ENCODE measurements at places on chromosomes 6 and 20.

DNA sequence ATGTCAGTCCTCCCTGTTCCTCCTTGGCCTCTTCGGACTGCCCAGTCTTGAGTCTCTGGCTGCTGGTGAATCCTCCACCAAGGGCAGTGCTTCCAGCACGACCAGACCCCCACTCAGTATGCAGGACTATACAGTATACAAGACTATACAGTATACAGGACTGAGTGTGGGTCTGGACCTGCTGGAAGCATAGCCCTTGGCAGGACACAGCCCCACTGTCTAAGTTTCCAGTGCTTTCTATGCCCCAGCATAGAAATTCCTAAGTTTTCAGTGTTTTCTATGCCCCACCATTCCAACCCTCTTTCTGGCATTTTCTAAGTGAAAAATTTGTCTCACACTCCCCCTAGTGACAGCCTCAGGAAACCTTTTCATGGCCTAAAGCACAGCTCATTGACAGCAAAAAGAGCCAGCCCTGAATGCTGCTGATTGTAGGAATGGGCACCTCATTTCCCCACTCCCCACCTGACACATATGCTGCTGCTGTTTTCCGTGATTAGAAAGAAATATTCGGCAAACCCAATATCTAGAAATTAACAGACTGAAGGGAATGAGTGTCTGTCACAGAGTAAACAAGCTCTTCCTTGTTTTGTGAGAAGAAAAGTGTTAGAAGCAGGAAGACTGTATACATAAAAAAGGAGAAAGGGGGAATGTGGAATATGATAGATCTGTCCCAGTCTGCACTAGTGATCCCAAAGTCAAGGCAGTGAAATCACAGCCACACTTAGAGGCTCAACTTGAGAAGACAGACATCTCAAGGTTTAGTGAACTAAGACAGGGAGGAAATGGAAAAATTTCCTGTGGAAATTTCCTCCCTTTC lies 206.9 kb downstream of the IBTK start:
- DNase-seq, result peak; percentile 48

- no peak for DNase-seq
These were observed 96.9 kb downstream of the MBOAT1 start for GRCh38 chr6:20115246-20115980.

DNA sequence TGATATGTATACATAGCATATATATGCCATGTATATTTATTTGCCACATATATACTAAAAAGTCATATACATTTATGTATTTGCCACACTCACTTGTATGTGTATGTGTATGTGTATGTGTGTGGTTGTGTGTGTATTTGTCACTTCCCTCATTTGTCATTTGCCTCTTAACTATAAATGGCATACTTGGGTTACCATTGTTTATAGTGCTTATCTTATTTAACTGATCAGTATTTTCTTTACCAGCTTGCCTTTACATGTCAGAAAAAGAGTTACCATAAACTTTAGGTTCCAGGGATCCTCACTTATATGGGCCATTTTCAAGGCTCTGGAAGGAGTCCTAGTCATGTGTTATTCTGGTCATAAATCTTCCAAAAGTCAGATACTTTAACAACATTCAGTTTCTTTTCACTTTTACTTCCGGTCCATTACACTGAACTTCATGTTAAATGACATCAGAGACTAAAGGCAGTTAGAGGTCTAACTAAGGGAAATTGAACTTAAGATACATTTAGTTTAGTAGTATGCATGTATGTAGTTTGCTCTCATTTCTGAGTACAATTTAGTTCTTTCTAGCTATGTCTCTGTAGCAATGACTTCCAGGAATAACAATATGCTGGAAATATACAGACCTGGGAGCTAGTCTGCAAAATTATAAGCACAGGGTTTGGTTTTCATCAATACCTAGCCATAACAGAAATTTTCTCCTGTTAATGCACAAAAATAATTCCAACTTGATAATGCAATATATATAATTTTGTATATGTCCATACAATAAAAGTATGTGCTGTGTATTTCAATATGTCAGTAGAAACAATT lies 33.7 kb upstream of the HIVEP1 start:
- DNase-seq, result no peak

DNA sequence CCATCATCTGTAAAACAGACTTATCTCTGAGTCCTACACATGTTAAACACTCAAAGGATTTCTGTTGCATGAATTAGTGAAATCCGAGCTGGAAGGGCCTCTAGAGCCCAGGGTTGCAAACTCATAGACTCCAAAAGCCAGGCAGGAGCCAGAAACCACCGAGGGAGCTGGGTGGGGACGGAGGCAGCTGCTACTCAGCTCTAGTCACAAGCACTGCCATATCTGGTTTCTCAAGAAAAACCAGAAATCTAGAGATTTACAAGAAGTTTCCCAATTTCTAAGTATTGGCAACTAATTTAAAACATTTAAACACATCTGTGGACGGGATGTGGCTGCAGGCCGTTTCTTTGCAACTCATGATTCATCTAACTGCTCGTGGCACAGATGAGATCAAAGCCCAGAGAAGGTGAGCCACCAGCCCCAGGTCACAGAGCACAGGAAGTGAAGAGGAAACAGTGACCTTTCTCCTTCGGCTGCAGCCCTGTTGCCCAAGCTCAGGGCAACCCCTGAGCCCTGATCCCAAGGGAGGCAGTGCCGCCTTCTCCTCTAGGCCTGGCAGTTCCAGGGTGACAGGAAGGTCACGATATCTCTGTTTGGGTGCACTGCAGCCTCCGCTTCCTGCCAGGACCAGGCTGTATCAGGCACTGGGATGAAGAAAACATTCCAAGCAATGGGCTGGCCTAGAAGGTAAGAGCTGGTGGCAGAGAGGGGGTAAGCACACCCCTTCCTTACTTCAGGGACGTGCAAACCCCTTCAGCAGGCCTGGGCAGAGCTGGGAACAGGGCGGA lies 26.4 kb upstream of the PTGIS start:
- no peak for DNase-seq

DNA sequence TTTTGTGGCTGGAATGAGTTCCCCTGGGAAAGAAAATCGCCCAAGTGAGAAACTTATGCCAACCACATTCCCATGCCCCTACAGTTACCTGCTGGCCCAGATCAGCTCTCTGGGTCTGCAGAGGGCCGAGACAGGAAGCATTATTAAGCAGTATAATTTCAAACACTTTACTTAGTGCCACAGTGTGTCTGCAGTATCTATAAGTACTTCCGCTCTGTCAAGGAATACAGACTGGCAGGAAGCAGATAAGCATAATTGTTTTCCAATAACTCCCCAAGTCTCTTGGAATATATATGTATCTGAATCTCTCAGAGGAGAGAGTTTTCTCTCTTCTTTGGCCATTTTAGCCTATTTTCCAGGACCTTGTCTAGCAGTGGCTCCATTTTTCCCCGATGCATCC lies 24.9 kb downstream of the SAYSD1 start:
- no peak for DNase-seq

DNA sequence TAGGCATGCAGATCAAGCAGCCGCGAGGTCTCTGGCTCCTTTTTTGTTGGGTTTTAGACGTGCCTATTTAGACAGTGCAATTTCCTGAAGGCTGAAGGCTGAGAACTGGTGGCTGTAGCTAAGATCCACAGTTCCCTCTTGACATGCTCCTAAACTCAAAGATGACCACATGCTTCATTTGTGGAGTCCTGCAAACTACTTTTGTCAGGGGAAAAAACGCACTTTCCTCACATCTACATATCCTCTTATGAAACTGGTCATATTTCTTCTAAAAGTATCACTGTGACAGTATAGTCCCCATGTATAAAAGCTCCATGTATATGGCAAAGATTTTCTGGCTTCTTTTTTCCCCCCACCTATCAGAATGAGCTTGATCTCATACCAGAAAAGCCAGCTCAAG lies 30.7 kb downstream of the LYRM4 start:
- DNase-seq, result no peak

DNA sequence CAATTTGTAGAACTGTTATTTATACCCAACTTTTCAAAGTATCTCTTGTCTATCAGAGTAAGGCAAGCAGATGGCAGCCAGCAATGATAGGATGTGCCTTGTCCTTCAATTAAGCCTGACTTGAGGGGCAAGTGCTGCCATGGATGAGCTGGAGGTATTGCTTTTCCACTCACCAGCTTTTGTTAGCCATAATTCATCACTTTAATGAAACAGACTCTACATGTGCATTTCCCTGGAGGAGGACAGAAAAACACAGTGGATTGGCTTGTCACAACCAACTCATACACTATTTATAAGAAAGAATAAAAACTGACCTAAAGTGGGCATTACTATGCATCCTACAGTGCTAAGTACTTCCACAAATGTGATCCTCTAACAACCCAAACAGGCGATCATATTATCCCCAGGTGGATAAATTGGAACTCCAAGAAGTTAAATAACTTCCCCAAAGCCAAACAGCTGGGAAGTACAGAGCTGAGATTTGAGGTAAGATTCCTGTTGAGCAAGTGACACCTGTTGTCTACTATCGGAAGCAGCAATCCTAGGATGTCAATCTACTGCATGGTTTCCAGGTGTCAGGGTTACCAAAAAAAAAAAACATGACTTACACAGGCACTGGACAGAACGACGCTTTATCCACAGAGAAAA lies 73.9 kb upstream of the NRSN1 start:
- DNase-seq, result no peak

- no peak for DNase-seq
These were observed 220.9 kb upstream of the RNF217 start for GRCh38 chr6:124741341-124741740.

GRCh38 chr6:150549007-150549406 lies 50.7 kb upstream of the PLEKHG1 start:
- DNase-seq, result no peak

- no peak for DNase-seq
These were observed 322.0 kb upstream of the SOX4 start for GRCh38 chr6:21271428-21272155.

- DNase-seq, result no peak
These were observed 25.0 kb upstream of the CDKAL1 start for GRCh38 chr6:20509212-20509611.

DNA sequence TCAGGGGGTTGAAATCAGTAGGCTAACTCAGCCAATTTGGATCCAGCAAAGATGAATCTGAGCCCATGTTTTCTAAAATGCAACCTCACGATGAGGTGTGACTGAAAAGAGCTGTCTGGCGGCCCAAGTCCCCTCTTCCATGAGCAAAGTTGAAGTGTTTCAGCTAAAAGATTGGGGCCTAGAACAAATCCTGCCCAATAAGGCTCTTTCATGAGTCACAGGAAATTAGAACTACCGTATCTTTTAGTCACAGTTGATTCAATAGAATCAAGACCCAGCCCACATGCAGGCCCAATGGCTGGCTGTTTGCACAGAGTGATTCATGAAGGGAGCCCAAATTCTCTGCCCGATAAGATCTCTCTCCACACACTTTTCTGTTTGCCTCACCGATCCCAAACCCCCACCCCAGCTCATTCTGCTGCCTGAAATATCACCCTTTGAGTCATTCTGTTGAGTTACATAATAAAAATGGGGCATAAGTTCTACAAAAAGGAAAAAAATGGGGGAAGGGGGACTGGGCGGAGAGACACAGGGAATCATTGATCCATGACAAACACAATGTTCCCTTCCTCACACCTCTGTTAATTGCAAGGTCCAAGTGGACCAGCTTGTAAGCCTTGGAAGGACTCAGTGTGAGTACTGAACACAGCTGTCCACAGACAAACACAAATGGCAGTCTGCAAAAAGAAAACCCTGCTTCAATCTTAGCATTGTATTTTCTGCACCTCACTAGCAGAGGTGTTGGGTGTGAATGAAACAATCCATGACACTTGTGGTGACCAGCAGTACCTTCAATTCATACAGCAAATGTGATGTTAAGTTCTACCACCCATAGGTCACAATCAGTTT lies 13.8 kb downstream of the FOXQ1 start:
- no peak for DNase-seq

- DNase-seq, result peak; percentile 15
These were observed 183.9 kb downstream of the DLL1 start for GRCh38 chr6:170106906-170107525.

DNA sequence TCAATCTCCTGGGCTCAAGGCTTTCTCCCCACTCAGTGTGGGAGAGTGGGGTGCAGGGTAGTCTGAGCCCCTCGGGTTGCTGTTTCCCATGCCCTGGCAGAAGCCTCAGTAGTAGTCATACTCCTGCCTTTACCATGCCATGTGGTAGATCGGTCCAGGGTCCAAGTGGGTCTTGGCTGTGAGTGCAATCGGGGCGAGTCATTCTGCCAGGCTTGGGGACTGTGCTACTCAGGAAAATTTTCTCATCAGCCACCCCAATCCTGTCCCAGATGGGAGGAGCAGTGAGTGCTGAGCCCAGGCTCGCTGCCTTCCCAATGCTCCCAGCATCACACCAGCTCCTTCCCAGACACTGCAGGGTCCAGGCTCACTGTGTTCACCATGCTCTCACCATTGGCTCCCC lies 10.7 kb upstream of the RAET1L start:
- no peak for DNase-seq

DNA sequence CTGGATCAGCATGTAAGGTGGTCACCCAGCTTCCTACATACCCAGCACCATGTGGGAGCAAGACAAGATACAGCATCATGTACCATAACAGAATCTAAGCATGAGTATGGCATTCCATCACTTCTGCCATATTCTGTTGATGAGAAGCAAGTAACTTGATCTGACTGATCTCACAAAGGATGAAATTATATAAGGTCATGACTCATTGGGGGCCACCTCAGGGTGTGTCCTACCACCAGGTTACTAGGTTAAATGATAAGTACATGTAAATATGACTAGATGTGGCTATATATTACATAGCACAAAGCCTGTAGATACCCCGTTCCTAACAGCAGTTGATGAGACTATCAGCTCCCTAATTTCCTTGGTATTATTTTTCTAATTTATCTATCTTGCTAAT lies 213.1 kb downstream of the DOK5 start:
- DNase-seq, result no peak

DNA sequence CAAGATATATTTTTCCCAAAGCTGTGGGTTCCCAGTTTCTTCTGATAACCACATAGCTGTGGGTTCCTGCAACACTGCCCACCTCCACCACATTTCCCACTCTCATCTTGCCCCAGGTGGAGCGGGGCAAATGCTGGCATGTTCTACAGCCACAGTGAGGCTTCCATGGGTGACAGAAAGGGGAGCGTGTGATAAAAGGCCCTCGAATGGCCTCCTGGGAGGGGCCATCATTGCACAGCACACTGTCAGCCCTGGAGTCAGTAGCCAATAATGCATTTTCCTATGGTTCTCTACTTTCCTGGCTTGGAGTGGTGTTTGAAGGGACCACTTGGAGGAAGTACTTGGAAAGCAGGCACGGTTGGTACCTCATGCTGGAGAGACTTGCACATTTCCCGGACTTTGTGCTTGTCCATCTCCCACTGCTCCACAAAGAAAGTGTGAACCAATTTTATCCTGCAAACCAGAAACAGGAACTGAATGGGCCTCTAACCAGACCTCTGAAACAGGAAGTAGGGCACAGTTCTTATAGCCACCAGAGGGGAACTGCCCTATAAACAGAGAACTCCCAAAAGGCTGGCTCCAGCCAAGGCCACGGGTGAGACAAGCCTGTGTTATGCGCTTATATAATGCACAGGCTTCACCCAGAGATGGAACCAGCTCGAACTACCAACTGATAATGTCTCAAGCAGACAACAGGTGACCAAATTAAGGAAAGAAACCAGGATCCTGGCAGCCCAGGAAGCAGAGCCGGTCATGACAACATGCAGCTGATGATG lies 8.6 kb downstream of the MAP3K5 start:
- no peak for DNase-seq

All from D341Med (cell line).